Urothelium cell line (cell line): ENCODE measurements at places on chromosomes 3 and 15.

DNA sequence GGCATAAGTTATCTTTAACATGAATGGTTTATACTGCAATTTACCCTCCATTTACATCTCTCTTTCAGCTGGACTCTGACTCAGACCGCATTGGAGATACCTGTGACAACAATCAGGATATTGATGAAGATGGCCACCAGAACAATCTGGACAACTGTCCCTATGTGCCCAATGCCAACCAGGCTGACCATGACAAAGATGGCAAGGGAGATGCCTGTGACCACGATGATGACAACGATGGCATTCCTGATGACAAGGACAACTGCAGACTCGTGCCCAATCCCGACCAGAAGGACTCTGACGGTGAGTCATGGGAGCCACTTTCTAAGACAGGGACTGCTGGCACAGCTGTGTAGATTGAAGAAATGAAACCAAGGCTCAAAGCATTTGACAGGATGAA is 11.6 kb downstream of the THBS1 start:
- DNase-seq: no peak

GRCh38 chr3:13072239-13072599 is 1.0 kb downstream of the IQSEC1 start:
- DNase-seq: peak; percentile 82

DNA sequence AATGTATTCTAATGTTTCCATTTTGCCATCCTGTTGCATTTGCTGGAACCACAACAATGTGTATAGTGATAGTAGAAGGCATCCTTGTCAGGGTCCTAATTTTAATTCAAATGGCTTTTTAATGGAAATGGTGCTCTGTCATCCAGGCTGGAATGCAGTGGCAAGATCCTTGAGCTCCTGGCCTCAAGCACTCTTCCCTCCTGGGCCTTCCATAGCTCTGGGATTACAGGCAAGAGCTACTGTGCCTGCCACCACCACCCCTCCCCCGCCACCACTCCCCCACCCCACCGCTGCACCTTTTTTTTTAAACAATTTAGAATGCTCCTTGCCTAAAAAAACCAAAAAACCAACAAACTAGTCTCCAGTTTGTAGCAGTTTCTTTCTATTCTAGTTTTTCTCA is 15.2 kb upstream of the IQCF6 start:
- DNase-seq: no peak

- DNase-seq: no peak
Observed at GRCh38 chr3:62675492-62675891, 199.7 kb downstream of the CADPS start.

GRCh38 chr15:82530606-82531379 is 9.5 kb downstream of the RPS17 start:
- DNase-seq: peak; percentile 74

GRCh38 chr3:27657404-27657803 is 64.7 kb downstream of the EOMES start:
- DNase-seq: no peak

GRCh38 chr15:71291723-71292122 is 176.5 kb downstream of the THSD4 start:
- no peak for DNase-seq
